ENCODE measurements at places on chromosomes 2 and 18.

- DNase-seq, result no peak
Measured at GRCh38 chr2:70069049-70069448, 18.2 kb upstream of the PCBP1 start.

- DNase-seq, result no peak
Measured at GRCh38 chr2:46512185-46512584, 32.8 kb downstream of the TMEM247 start.

DNA sequence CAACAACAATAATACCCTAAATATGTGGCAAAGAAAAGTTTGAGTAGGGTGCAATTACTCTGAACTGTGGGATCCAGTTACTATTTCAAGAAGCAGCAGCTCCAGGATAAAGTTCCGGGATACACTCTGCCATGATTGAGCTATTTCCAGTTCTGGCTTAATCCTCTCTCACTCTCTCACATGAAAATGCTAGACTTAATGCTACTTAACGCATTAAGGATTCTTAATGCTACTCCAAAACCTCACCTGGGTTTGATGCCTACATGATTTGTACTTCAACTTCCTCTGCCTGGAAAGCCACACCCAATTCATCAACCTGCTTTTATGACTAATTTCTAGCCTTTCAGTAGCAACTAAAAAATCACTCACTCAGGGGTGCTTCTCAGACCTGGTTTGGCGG is 151.1 kb upstream of the HNMT start:
- DNase-seq, result no peak

GRCh38 chr2:12857891-12858290 is 141.2 kb downstream of the TRIB2 start:
- DNase-seq, result no peak

GRCh38 chr2:148172131-148172753 is 151.4 kb downstream of the MBD5 start:
- no peak for DNase-seq

DNA sequence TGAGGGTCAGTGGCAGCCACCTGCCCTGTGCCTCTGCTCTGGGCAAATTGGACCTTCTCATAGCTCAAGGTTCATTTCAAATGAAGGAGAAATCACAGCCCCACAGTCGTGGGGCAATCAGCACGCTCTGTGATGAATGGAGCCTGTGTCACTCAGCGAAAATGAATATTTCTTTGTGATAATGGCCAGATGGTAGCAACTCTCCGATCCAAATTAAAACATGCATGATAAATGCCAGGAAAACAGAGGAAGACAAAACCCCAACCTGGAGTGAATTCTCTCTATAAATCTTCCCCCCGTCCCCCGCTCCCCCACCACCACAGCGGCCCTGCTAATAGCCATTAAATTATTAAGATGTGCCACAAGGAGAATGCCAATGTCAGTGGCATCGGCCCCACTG is 258.4 kb downstream of the CELF4 start:
- no peak for DNase-seq

- DNase-seq, result no peak
Measured at GRCh38 chr2:124145982-124146381, 120.9 kb downstream of the CNTNAP5 start.

DNA sequence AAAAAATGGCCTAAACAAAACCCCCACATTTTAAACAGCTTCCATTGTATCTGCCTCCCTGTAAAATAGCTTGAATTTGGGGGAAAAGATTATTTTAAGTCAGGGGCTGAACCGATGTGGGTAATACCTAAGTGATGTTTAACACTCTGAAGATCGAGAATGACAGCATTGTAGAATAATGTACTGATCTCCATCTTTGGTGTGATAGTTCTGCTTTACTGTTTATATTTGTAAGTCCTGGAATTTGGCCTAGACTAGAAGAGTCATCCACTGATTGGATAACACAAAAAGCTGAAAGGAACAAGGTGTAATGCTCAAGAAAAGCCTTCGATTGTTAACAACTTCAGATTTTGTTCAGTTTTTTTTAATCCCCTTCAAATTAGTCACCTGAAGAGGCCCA is 53.8 kb upstream of the CCDC68 start:
- no peak for DNase-seq

- DNase-seq, result no peak
Measured at GRCh38 chr2:109059474-109060165, 69.4 kb upstream of the SH3RF3 start.

DNA sequence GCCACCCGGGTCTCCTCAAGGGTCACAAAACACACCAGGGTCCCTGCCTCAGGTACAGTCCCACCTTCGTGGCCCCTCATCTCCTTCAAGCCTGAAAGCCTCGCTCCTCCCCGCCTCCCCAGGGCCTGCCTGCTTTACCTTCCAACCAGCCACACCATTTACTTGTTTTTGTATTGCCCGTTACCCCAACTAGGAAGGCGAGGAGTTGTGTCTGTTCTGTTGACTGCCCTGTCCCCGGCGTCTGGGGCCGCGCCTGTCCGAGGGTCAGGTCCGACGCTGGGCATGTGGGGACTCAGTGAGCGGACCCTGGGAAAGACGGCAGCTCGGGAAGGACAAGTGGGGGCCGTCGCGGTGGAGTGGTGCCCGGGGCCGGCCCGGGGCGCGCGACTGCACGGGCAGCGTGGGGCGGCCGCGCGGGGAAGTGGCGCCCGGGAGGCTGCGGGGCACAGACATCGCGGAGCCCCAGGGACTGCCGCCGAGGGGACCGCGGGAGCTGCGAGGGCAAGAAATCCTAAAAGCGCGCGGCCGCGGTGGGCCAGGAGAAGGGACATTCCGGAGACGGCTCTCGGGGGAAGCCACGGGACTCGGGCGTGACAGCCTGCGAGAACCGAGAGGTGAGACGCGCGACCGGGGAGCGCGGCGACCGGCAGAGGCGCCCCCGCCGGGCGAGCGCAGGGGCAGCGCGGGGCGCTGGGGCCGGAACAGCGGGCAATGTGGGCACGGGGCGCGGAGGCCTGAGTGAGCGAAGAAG is 797 bp upstream of the GRHL1 start:
- no peak for DNase-seq

- DNase-seq, result no peak
Measured at GRCh38 chr2:120853306-120854013, 117.8 kb downstream of the GLI2 start.

DNA sequence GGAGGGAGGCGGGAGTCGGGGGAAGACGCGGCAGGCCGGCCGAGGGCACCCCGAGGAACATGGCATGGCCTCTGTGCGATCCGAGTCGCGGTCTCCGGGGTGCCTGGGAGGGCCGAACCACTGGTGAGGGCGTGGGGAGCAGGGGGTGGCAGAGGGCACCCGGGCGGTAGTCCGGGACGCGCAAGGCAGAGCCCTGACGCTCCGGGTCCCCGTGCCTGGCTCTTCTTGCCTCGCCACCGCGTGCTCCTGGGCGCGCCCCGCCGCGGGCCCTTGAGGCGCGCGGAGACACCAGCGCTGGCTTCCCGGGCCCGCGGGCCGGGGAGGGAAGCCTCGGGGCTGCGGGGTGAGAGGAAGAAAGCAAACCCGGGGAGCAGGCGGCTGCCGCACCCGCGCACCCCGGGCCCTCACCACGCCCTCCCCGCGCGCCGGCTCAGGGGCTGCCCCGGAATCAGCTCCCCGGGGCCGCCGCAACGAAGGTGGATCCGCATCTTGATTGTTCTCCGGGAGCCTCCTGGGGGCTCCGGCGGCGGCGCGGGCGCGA is 4.3 kb downstream of the SOX11 start:
- no peak for DNase-seq

DNA sequence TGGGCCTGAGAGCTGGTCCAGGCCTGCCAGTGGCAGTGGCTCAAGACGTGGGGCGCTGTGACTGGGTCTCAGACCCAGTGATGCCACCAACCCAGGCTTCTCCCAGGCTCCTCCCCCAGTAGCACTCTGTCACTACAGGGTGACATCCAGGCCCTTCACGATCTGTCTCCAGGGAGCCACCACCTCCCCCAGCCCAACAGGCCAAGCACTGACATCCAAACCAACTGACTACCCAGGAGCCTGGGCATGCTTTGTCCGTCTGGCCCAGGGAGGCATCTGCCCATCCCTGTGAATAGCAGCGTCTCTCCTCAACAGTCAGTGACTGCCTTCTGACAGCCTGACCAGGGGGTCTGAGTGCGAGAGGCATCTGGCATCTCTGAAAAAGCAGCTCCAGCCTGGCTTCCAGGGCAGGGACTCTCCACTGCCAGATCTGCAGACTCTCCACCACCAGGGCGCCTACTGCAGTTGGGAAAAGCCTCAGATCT is 13.0 kb downstream of the TEX44 start:
- DNase-seq, result no peak

DNA sequence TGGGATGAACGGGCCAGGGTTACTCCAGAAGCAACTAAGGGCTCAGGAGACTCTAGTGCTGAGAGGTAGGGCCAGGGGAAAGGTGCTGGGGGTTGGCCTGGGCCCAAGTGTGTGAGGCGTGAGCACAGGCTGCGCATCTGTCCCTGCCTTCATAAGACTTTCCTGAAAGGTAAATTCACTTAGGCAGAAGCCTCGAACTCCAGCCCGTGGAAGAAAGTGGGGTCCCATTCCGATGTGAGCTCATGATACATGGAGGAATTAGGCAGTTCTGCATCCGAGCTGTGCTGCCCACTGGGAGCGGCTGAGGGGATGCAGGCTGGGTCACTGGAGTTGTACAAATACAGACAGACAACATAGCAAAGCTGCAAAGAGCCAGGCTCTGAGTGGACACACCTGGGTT is 16.2 kb downstream of the PARD6G start:
- DNase-seq, result no peak

DNA sequence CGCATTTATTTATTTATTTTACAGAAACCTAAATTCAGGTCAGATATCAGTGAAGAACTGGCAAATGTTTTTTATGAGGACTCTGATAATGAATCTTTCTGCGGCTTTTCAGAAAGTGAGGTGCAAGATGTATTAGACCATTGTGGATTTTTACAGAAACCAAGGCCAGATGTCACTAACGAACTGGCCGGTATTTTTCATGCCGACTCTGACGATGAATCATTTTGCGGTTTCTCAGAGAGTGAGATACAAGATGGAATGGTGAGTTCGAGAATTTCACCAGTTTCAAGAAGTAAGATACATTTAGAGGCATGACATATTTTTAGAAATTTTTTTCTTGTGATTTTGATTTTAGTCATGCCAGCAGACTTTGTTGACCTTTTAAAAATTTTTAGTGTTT is 4.6 kb downstream of the CDCA7 start:
- DNase-seq, result no peak

GRCh38 chr2:219073413-219074129 is 12.8 kb upstream of the IHH start:
- DNase-seq, result peak; percentile 47

DNA sequence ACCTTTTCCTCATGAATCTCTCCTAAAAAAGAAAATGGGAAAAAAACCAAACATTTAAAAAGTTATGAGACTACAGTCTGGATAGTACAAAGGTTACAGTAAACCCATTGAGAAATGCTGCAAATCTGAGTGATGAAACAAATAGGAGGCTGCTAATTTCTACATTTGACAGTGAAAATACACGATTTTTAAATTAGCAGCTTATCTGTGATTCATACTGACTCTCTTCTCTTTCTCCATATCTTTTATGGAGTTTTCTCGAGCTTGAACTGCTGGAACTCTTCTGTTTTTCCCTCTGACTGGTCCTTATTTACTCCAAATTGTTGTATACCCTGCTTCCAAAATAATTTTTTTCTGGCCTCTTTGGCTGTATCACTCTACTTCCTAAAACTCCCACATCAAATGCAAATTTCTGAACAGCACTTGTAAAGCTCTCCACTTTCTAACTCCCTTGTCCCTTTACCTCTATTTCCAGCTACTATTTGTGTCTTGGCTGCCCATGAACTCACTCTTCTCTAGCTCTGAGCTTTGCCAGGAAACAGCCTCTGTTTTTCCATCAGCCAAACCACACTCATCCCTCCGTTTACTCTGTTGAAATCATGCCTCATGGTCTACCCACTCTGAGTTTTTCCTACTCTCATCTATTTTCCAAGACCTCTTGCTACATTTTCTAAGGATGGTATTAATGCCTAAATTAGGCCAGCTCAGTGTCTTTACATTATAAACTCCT is 73.7 kb downstream of the RBMS1 start:
- DNase-seq, result no peak

GRCh38 chr2:233385489-233386044 is 31.3 kb downstream of the DGKD start:
- no peak for DNase-seq

DNA sequence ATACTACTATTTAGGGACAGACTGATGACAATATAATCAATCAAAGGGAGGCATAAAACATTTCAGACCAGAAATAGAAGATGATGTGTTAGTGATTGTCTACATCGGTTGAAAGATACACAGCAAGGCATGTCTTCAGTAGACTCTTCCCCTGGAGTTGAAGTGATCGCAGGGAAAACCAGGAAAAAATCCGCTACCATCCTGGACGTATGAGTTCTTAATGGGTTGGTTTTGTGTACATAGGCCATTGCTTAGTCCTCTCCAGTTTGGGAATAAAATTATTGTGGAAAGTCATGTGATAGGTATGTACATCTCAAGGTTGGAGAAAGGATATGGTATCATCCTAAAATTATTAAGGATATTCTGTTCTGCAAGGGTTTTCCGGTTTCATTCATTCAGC is 4.3 kb downstream of the APCDD1 start:
- no peak for DNase-seq

DNA sequence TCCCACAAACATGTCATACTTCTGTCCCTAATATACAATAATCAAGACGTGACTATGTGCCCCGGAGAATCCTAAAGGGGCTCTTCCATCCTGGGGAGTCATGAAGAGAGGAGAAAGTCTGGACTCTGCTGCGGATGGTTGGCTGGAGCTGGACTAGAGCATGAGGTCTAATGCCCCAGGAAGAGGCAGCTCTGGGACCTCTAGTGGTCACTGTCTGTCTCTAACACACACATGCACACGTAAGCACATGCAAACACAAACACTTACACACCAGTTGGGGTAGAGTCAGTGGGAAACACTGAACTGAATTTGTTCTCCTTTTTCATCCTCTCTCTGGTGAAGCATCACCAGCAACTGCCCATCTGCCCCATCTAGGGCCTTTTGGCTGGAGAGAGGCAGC is 271.6 kb downstream of the TDRD15 start:
- DNase-seq, result no peak

DNA sequence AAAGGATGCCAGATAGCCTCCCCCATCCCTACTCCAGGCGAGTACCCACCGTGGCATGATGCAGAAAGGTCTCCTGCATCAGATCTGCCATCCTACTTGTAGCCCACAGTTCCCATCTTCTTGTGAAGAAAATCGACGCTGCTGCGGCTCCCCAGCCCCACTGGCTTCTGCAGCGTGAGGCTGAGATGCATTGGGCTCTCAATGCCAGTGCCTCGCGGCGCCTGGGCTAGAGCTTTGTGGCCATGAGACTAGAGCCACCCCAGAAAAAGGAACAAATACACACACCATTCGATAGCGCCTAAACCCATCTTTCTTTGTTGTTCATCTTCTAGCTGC is 2.8 kb downstream of the NOL4 start:
- peak; percentile 54 for DNase-seq

- DNase-seq, result no peak
Measured at GRCh38 chr18:57856557-57857280, 53.6 kb upstream of the ATP8B1 start.

DNA sequence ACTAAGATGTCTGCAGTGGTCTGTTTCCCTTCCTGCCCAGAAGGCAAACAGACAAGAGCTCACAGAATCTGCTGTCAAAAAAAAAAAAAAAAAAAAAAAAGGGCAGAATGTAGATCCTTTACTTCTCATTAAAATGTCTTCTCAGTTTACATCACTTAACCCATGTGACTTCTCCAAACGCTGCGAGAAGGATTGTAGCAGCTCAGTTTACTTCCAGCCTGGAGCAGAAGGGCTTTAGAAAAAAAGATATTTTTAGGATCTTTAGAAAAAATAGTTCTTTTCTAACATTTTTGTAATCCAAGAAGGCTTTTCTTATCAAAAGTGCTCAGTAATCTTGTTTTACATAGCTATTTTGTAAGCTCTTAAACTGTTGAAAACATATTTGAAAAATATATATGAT is 425.4 kb downstream of the CNTNAP5 start:
- DNase-seq, result no peak

- DNase-seq, result no peak
Measured at GRCh38 chr18:48136051-48136826, 205.8 kb upstream of the SMAD2 start.

All from NCI-H526 treated with DMSO at 0.1 percent for 48 hours (cell line).